ENCODE measurements at places on chromosomes 1 and 21.

DNA sequence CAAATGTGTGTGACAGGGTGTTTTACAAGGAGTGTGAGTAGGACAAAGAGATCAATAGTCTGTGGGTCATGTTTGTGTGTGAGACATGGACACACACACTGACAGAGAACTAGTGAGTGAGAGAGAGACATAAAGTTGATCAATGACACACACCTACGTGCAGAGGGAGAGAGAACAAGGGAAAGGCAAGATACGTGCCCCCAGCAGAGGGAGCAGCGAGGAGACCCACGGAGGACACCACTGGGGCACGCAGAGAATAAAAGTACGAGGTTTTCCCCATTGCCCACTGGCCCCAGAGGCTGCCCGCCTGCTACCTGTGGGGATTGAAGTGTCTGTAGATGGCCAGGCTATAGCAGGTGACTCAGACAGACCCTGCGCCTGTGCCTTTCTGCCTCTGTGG, 130.2 kb upstream of the CSF3R start:
- DNase-seq = no peak

DNA sequence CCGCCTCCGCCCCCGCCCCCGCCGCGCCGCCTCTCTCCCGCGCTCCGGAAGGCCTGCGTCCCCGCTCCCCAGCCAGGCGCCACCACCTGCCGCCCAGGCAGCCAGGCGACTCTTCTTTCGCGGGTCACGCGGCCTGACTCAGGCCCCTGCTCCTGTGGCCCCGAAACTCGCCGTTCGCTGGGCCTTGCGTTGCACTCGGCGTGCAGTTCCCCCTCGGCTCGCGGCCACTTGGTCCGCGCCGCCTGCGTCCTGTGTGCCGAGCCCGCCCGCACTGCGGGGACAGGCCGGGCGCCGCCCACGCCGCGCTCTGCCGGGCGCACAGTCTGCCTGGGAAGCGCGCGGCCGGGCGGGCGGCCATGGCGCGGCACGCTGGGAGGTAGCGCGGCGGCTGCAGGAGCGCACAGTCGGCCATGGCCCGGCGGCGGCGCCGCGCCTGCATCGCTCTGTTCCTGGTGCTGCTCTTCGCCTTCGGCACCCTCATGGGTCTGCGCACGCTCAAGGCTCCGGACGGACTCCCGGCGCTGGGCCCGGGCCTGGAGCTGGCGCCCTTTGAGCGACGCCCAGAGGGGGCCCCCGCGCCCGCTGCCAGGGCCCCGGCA, at the start of gene MANEAL:
Gene MANEAL (plus strand): TSS at position 75 of the 599 bp plus-strand sequence. CDS start 336 bp downstream, at position 411.
- DNase-seq = no peak

GRCh38 chr1:64234714-64235113, 31.3 kb downstream of the UBE2U start:
- peak; percentile 22 for DNase-seq

- no peak for DNase-seq
Measured at GRCh38 chr1:66686406-66686805, 65.9 kb upstream of the DYNLT5 start.

- DNase-seq = no peak
Measured at GRCh38 chr1:82836213-82836972, 1035.7 kb downstream of the ADGRL2 start.

- no peak for DNase-seq
Measured at GRCh38 chr1:214842856-214843255, 239.7 kb upstream of the KCNK2 start.

DNA sequence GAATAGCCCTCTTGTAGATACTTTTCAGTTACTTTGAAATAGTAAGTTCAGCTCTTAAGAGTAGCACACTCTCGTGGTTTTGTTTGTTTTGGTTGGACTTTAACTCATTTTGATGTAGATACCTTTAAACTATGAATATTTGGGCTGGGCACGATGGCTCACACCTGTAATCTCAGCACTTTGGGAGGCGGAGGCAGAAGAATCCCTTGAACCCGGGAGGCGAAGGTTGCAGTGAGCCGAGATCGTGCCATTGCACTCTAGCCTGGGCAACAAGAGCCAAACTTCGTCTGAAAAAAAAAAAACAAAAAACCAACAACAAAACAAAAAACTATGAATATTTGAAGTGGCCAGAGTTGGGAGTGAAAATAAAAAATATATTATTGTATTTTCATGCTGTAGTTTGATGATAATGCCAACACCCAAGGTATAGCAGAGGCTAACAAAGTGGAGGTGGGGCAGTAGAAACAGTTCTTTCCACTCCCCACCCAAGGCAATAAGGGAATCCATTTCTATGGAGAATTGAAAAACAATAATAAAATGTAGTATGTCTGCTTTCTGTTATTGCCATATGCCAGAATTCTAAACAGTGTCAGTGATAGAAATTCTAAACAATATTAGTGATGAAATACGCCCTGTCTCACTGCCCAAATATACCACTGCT, 1.7 kb downstream of the ZNF326 start:
- no peak for DNase-seq

GRCh38 chr1:53310847-53311681, 16.8 kb downstream of the LRP8 start:
- DNase-seq = no peak

- DNase-seq = no peak
Measured at GRCh38 chr1:38210021-38210894, 163.7 kb upstream of the POU3F1 start.

DNA sequence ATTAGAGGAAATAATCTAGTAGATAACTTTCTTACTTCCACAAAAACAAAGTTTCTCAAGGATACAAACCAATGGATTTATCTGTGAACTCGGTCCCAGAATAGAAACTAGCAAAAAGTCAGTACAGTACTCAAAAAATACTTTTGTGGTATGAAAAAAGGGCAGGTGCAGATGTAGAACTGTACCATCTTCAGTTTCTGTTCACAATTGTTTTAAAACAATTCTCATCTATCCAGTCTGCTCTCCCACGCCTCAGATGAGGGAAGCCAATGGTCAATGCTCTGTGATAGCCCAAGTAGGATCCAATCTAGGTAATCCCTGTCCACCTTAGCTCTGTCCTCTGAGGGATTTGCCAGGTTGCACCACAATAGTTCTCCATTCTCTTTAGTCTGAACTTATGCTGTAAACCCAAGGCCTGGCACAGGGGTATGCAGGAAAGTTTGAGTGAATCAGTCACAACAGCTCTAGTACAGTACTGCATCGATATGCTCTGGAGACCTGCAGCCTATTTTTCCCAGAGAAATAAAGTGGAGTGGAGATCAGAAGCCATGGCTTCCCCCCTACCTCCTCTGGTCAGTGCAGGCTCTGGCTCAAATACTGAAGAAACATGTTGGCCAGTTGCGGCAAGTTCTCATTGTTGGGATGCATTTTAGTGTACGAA, 1.4 kb downstream of the KTI12 start:
- no peak for DNase-seq

- no peak for DNase-seq
Measured at GRCh38 chr1:56522680-56523079, 56.7 kb downstream of the PLPP3 start.

DNA sequence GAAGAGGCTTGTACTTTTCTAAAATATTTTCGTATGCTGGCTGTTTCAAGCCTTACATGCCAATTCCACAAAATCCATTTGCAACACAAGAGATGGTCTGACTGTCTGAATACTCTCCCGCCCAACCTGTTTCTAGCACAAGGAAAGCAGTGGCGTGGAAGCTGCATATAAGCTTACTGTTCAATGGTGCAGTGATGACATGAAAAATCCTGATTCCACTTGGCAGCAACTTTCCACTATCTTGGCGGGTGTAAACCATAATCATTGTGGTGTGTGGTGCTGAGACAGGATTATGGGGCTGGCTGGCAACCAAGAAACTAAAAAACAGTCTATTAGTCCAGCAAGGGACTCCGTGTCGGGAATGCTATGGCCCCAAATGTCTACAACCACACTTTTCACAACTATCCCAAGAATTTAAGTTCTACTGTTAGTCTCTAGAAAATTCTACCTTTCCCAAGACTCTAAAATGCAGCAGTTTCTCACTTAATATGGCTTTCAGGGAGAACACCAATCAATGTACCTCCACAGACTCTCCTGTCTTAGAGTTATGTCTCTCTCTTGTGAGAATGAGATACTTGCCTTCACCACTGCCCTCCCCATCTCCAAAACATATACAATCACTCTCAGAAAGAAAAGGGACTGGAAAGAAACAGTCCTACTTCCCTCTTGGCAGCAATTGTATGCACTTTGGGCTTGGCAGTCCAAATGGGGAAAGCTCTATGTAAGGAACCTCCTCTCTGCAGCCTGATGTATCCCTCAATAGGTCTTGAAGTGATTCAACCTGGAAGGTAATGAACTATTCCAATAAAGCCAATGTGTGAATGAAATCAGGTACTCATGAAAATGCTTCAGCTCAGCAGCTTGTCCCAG, 9.5 kb downstream of the COLGALT2 start:
- DNase-seq = no peak

DNA sequence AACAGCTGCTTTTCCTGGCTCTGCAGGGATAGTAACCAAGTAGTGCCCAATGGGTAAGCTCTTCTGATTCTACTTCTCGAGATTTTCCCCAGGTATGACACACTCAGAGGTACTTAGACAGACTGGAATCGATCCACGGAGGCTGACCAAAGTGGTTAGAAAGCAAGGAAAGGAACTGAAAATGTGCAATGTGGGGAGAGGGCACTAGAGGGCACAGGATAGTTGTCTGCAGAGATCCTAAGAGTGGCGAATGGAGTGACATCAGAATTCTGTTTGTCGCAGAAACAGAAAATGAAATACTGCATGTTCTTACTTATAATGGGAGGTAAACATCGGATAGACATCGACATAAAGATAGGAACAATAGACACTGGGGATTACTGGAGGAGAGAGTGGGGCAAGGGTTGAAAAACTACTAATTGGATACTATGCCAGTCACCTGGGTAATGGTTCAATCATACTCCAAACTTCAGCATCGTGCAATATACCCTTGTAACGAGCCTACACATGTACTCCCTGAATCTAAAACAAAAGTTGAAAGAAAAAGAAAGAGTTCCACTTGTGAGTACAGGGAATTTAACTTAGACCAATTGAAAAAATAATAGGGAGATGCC, 23.3 kb downstream of the CYP2J2 start:
- no peak for DNase-seq

DNA sequence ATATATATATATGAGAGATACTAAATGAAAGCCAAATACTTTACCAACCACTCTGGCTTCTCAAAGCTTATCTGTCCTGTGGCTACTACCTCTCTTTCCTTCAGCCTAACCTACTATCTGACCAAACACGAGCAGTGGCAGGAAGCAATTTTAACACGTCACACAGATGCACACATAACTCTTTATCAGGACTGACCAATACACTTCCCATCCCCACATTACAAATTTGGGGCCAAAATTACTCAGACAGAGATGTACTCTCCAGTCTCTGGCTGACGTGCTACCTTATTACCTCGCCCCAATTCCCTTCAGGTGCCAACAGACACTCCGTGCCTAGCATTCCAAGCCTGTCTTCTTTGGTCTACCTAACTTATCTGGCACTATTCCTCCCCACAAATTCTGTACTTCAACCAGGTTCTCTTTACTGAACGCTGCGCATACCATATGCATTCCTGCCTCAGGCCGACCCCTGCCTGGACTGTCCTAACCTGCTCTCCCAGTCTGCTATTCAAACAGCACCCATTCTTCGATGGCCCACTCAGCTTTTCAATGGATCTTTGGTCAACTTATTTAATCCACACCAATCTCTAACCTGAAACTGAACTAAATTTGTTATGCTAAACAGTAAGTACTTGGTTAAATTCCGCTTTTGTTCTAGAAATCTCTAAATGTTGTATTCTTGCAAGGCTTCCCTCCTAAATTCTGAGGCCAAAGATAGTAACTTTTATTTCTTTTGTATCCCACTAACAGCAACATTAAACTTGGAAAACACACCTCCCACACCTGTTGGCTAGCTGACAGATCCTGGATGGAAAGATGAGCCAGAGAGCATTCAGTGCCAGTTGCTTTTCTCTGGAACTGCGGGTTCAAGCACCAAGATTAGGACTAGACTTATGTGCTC, 27.9 kb downstream of the RERE start:
- no peak for DNase-seq

DNA sequence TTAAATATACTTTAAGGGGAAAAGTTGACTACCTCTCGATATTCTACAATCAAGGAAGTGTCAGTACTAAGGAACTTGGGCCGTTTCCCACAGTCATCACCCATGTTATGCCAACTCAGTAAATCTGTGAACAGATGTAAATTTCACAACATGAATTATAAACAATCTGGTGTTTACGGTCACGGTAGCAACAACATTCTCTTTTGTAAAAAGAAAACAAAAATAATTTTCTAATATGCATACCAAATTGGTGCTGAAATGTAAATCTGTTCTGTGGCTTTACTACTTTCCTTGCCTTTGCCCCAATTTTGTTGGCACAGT, 1.2 kb downstream of the SH3GLB1 start:
- DNase-seq = no peak

GRCh38 chr1:212514056-212514614, 81.4 kb downstream of the NENF start:
- peak; percentile 12 for DNase-seq

GRCh38 chr1:43418858-43419257, 29.2 kb downstream of the SZT2 start:
- no peak for DNase-seq

- no peak for DNase-seq
Measured at GRCh38 chr1:183493540-183494245, 21.4 kb downstream of the SMG7 start.

DNA sequence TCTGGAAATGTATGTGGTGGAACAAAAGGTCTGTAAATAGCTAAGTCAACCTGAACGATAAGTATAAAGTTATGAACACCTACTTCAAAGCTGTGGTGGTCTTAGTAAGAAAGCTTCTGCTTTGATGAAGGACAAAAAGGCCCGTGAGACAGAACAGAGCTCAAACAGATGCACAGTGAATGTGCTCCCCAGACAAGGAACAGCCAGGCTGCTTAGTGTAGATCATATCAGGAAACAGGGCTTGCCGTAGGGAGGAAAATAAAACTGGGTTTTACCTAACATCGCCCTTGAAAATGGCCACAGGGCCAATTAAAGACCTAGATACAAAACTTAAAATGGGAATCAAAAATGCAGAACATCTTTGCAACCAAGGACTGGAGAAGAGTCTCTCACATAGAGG, 40.2 kb downstream of the PRSS38 start:
- DNase-seq = no peak

DNA sequence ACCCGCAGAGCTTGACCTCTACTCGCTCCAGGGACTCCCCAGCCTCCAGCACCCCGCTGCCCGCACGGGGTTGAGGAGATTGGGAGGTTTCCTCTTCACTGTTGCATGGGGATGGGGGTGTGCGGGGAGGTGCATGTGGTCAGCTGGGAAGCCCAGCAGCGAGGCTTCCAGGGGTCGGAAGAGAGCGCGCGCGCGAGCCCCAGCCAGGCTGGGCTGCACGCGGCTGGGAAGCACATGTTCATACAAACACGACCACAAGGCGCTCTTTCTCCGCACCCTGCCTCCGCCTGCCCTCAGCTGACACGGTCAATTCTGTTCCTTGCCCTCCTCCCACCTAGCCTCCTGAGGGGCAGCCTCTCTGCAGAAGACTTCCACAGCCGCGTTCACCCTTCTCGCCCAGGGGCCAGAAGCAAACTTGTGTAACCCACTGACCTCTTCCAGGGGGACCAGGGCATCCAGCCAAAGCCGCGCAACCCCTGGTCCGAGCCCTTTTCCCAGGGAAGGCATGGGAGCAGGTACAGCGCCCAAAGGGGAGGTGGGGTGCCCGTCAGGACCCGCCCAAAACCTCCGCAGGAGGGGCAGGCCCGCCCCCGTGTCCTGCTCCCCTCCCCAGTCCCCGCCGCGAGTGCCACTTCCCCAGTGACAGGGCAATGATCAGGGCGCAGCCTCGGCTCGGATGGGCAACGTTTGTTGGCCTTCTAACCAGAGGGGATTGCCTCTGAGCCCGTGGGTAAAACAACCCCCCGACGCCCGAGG, 1.3 kb downstream of the COL24A1 start:
- DNase-seq = no peak
